Iris pigment epithelial cell (primary cell): ENCODE measurements at places on chromosomes 6 and 20.

DNA sequence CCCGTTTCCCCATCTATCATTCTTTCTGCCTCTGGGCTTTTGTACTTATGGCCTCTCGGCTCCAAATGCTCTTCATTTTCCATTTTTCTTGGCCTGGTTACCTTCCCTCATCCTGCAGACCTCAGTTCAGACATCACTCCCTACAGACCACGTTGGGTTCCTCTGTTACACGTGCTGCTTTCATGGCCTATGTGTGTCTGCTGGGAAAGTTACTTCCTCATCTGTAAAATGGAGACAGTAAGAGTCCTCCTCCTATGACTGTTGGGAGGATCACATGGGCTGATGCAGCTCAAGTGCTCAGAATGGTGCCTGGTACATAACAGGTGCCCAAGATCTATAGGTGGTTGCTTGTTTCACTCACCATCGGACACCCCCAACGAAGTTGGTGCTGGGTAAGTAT lies 13.5 kb downstream of the KCNK17 start:
- no peak for DNase-seq

- DNase-seq: no peak
Observed at GRCh38 chr20:5192570-5193431, 66.0 kb downstream of the CDS2 start.

- DNase-seq: no peak
Observed at GRCh38 chr6:49550492-49551077, at the start of gene C6orf141. TSS of gene C6orf141 (plus strand) at chr6:49550668. CDS start at chr6:49550793, 125 bp downstream.

DNA sequence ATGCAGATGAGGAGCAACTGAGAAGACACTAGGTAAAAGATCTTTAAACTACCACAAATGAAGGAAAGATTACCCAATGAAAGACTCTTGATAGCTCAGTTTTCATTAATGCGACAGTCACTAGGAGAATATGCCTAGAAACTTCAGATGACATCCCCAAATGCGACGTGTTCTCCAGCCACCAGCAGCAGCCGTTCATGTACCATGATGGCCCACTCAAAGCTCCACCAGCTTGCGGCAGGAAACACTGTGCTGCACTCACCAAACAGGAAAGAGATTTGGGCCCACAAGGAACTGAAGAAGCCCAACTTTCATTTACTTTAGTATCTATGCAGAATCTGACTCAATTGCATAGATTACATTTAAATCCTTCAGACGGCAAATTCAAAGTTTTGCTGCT lies 7.5 kb downstream of the DIDO1 start:
- no peak for DNase-seq

DNA sequence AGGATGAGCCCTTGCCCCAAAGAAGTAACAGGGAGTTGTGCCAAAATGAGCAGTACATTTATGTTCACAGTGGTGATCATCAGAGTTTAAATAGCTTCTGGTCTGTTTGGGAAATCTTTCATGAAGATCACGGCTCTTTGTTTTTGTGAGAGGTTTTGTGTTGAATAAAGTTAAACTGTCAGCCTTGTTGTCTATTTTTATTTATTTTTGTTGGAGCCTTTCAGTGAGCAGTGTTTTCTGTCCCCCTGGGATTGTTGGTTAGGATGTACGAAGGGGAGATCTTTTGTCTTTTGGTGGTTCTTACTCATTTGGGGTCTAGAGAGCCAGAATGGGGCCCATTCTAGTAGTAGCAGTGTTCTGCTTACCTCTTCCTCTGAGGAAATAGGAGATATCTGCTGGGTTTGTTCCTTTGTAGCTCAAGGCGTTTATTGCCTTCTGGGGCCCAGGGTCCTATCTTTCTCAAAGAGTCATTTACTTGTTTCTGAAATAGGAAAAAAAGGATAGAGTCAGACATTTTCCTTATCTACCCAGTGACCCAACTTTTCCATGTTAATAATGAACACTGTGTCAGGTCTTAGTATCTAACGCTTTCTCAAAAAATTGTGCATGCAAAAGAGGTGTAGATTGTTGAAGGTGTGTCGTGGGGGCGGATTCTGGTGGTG lies 157.4 kb downstream of the JARID2 start:
- DNase-seq: no peak

DNA sequence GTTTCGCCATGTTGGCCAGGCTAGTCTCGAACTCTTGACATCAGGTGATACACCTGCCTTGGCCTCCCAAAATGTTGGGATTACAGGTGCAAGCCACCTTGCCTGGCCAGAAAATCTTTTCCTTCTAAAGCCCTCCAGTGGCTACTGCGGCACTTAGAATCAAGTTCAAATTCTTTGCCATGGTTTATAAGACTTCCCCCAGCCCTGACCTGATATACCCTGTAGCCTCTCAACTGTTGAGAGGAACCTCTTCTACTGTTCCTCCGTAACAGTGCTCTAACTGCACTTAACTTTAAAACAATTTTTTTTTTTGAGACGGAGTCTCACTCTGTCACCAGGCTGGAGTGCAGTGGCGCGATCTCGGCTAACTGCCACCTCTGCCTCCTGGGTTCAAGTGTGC lies 235.6 kb downstream of the BCAS1 start:
- no peak for DNase-seq
